Uterus (tissue), 4 donors: ENCODE measurements at places on chromosomes 7 and 10. TPM values are rescaled to one million over a fixed set of nuclear protein-coding genes. Genes with fewer than 3 reads are reported as not detected.

DNA sequence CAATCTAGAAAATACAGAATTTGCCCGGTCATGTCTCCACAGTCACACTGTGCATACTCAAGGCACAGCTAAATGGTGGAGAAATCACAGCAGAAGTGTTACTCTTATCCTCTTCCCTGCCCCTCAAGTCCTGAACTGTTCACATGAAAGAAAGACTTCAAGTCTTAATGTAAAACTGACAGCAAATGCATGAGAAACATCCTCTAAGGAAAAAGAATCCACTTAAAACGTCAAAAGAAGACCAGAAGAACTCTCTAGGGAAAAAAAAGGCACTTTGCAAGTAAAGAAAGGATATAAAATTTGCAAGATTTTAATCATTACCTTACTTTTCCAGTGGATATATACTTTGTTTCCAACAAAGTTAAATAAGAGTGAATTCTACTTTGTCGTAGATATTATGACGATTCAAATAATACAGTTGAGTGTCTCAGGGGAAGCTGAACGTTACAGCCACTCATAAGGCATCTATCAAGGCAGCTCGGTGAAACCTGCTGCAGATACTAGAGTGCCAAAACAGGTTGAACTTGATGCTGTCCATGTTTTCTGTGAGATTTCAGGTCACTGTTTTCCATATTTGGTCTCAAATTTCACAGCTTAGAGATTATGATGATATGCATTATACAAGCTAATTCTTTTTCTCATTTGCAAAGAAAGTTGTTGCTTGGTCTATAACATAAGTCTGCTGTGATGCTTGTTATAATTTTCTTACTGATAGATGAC is 155.0 kb downstream of the CTTNBP2 start:
- DNase-seq, result no peak

DNA sequence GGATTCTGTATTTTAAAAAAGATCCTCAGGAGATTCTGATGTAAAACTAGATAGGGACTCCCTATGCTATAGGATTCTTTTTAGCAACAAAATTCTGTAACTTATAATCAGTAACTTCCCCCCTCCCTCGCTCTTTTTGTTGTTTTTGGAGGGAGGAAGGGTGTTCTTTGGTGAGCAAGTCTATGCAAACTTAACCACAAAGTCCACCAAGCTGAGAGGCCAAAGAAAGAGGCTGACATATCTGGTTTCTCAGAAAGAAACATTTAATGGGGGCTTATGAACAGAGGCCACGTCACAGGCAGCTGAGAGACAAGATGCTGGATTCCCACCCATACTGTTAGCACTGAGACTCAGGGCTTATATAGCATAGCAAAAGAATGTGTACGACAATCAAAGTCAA is 14.3 kb upstream of the ABCB5 start:
- DNase-seq, result no peak

DNA sequence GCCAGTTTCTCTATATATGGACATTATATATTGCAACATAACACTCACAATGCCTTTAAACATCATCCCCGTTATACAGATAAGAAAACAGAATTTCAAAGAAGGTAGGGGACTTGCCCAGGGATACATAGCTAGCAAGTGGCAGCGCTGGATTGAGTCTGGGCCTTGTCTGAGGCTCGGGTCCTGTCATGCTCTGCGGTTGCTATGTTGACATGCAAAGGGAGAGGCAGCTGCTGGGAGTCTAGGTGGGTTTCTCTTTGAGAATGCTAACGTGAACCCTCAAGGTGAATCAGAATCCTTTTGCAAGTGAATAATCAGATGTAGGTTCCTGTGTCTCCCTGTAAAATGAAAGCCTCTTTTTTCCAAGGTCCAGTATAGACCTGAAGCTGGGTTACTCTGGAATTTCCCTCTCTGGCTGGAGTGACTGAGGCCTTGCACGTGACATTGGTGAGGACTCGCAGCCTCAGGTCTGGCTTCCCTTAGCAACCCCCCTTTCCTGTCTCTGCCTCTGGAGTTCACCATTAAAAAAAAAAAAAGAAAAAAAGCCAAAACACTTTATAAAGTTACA is 38.9 kb downstream of the TCF7L2 start:
- DNase-seq, result no peak

DNA sequence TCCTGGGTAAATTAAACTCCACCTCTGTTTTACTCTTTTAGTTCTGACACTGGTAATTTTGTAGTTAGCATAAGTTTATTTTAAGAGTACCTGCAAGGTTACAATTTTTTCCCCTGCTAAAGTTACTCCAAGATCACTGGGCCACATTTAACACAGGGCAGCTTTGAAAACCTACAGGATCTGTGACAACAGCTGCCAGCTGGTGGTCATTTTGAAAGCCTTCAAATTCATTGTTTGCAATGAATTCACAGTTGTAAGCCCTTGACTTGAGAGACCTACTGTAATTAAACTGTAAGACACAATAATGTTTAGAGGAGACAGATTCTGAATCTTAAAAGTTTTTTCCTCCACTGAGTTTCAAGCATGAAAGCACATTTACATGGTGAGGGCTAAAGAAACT is 129.6 kb downstream of the CNOT4 start:
- DNase-seq, result no peak

GRCh38 chr10:24951201-24952142 is 934 bp downstream of the PRTFDC1 start:
- DNase-seq, result peak; percentile 49

DNA sequence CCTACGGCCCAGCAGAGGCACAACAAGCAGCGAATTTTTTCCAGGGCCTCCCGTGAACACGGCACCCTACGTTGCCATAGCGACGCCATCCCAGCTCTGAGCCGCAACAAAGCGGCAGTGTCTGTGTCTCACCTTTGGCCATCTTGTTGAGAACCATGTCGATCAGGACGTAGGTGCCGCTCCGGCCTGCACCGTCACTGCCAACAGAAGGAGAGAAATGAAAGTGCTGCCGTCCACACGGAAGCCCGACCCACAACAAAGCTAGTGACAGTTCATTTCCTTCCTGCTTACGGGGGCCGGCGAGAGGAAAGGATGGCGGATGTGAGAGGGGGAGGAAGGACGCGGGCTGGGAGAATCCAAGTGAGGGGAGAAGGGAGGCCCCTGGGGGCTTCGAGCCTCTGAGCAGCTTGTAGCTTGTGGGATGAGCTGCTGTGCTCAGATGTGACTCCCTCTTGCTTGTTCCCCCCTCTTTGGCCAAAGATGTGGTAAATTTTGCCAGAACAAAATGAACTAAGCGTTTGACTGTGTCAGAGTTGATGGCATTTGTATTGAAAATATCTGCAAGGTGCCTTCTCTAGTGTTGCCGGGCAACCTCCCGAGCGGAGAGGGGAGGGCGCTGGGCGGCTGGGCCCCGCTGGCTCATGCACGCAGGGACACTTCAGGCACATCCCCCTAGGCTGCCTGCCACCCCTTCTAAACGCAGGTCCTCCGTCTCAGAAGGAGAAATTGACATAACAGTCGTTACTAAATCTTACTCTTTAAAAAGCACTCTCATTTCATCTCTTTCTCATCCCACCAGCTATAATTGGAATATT is 232.2 kb downstream of the DNAJB6 start:
- DNase-seq, result peak; percentile 20

DNA sequence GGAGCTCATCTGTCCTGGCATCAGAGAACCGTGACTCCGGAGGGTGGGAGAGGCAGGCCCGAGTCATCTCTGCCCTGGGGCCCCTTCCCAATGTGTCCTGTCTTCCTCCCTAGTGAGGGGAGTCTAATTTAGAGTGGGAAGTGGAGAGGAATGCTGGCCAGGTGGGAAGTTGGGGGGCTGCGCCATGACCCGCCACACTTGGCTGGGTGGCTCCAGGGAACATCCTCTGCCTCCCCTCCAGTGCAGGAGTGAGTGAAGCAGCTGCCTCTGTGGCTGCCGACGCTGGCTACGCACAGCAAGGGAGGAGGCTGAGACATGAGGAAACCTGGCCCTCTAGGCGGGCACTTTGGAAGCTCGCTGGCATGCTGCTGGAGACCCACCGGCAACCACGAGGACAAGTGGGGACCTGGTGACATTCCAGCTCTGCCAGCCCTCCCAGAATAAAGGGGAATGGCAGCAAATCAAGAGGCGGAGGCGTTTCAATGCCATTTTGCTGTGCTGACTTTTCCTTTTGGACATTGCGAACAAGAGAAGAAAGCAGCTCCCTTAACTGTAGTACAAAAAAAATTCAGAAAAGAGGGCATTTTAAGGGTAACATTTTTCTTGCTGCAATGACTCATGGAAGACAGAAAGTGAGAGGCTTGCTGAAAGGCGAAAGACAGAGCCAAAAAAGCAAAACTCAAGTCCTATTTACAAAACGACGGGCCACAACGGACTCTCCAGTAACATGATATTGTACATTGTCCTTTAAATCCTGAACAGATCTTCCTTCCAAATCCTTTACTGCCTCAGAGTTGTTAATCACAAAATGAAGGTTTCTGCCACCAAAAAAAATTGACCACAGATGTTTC is 121.2 kb upstream of the PITRM1 start:
- DNase-seq, result no peak

GRCh38 chr7:7696458-7697119 is 21.8 kb downstream of the RPA3 start:
- DNase-seq, result no peak

GRCh38 chr7:155219947-155220769 is 77.5 kb upstream of the INSIG1 start:
- no peak for DNase-seq

- DNase-seq, result peak; percentile 23
These were observed 5.8 kb downstream of the UNC5B start for GRCh38 chr10:71218046-71218650.

GRCh38 chr7:80635533-80635932 is 2.9 kb upstream of the CD36 start:
- no peak for DNase-seq

- DNase-seq, result no peak
These were observed 5.7 kb upstream of the GOT1 start for GRCh38 chr10:99435986-99436638.

DNA sequence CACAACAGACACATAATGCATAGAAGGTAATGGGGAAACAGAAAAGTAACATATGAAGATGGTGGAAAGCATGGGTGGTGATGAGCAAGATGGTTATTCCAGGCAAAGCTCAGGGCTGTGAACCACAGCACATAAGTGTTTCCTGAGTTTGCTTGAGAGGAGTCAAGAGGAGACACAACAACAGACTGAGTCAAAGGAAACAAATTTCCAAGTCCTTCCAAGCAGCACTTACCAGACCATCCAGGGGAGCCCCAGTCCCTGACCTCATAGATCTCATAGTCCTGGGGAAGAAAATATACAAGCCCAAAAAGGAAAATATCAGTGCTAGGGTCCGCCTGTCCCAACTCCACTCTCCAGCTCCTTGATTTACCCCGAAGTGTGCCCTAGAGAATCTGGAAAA is 216.6 kb upstream of the FZD1 start:
- DNase-seq, result no peak

GRCh38 chr7:24851786-24852185 is 94.5 kb upstream of the GSDME start:
- no peak for DNase-seq

DNA sequence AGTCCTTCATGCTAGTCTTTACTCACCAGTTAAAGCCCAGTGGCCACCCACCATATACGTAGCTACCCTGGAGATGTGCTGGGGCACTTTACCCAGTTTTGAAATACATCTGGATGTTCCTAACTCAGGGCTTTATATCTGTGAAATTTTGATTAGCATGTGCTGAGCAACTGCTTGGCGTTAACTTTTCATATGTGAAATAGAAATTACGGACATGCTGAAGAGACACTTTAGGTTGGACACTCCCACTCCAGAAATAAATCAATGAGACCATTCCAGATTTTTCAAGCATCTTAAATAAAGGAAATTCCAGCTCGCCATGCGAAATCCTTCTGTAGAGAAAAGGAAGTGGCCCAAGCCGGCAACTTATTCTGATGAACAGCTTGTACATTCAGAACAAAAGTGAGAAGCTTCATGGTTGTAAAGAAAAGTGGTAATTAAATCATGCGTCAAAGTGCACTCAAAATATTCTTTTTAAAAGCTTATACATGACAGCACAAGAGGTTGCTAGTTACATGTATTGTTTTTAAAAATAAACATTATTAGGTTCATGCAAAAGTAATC is 153.5 kb upstream of the ITGB1 start:
- DNase-seq, result no peak

DNA sequence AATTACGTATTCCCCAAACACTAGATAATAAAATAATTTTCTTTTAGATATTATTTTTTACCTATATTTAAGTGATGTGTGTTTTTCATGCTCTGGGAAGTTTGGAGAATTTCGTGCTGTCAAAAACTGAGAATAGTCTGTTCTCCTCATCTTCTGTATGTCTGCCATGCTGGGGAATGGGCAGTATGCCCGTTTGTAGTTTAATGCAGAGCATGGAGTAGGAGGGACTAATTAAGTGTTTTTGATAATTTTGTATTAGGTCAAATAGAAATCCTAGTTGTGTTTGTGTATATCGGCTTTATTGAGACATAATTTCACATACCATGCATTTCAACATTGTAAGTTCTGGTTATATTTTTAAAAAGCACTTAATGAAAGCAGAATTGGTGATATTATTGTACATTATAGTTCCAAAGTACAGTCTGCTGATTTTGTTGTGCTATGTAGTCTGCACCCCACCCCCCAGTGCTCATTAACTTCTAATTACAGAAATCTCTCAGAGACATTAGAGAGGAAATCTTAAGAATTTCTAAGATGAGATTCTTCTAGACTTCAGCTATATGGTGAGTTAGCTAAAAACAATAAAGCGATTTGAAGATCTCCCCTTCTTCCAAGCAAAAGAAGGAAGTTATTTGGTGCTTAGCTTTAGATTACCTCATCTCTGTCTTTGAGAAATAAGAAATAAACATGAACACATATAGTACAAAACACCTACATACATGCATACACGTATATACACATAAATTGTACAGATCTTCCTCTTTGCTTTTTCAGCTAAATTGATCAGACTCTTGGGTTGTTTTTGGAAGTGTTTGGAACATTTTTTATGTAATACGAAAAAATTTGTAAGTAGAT is 22.2 kb downstream of the ZRANB1 start:
- no peak for DNase-seq

- DNase-seq, result no peak
These were observed 49.4 kb downstream of the AKR1D1 start for GRCh38 chr7:138125598-138126111.

- no peak for DNase-seq
These were observed 104.7 kb downstream of the ST8SIA6 start for GRCh38 chr10:17349717-17350116.

The UCN3 gene
- total RNA-seq, result not detected

The CALHM3 gene
- total RNA-seq, result not detected

The PNLIPRP2 gene
- total RNA-seq, result not detected

The EBLN1 gene
- not detected for total RNA-seq

The GNAT3 gene
- not detected for total RNA-seq

The NRCAM gene
- total RNA-seq, result not detected

The ASB10 gene
- not detected for total RNA-seq

The SRPK2 gene
- 129 TPM for total RNA-seq
